Type B pancreatic cell (in vitro differentiated cells): ENCODE measurements at places on chromosomes 5 and 9. TPM values are rescaled to one million over a fixed set of nuclear protein-coding genes. Genes with fewer than 3 reads are reported as not detected.

DNA sequence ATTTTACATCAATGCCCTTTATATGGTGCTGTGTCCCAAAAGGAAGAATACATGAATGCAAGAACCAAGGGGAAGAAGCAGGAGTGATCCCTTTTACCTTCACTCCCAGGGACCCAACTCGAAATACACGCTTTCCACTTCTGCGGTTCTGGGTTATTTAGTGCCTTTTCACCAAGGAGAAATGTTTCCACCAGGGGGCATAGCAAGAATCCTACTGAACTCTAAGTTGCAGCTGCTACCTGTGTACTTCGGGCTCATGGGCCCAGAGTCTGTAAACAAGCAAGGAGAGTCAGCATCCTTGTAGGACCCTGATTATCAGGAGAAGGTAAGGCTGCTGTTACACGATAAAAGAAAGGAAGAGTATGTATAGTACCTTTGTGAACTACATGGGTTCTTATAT lies 45.7 kb downstream of the DPYSL3 start:
- H3K4me3 ChIP-seq: no peak overlapping the region
- peaks cover 8% of the 10 kb centered on the region for H3K27me3 ChIP-seq
- H3K27ac ChIP-seq: no peak overlapping the region
- H3K36me3 ChIP-seq: no peaks in the 10 kb centered on the region
- DNase-seq: no peak

DNA sequence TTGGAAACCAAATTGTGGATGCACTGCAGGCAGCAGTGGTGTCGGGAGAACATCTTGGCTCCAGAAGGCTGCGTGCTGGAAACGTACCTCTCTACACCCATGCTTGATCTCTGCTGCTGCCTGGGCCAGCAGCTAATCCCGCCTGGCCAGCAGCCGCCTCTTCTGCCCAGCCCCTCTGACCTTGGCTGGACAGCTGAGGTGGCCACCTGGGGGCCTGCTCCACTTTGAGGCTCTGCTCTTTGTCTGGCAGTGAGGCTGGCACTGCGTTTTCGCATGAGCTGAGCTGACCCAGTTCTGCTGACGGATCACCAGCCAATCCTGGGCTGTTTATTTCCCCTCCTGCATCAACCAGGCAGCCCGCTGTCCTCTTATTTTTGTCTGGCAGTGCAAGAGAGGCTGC lies 154.9 kb downstream of the TENT4A start:
- no peaks in the 10 kb centered on the region for H3K27me3 ChIP-seq
- no peak for DNase-seq
- H3K4me3 ChIP-seq: no peak overlapping the region
- H3K36me3 ChIP-seq: no peaks in the 10 kb centered on the region
- peaks cover 3% of the 10 kb centered on the region for H3K4me1 ChIP-seq

- no peak overlapping the region for H3K4me3 ChIP-seq
- no peak overlapping the region for H3K27ac ChIP-seq
- peaks cover 35% of the 10 kb centered on the region for H3K36me3 ChIP-seq
- no peak for DNase-seq
- peaks cover 22% of the 10 kb centered on the region for H3K4me1 ChIP-seq
Observed at GRCh38 chr5:96946381-96946780, 10.5 kb downstream of the LNPEP start.

- DNase-seq: no peak
- peaks cover 8% of the 10 kb centered on the region for H3K4me1 ChIP-seq
- no peak overlapping the region for H3K27ac ChIP-seq
- H3K36me3 ChIP-seq: peaks cover 5% of the 10 kb centered on the region
Observed at GRCh38 chr5:108753331-108753730, 5.6 kb downstream of the FER start.

Gene ANKS6
- total RNA-seq: 25.2 and 32.2 TPM in 2 replicates

DNA sequence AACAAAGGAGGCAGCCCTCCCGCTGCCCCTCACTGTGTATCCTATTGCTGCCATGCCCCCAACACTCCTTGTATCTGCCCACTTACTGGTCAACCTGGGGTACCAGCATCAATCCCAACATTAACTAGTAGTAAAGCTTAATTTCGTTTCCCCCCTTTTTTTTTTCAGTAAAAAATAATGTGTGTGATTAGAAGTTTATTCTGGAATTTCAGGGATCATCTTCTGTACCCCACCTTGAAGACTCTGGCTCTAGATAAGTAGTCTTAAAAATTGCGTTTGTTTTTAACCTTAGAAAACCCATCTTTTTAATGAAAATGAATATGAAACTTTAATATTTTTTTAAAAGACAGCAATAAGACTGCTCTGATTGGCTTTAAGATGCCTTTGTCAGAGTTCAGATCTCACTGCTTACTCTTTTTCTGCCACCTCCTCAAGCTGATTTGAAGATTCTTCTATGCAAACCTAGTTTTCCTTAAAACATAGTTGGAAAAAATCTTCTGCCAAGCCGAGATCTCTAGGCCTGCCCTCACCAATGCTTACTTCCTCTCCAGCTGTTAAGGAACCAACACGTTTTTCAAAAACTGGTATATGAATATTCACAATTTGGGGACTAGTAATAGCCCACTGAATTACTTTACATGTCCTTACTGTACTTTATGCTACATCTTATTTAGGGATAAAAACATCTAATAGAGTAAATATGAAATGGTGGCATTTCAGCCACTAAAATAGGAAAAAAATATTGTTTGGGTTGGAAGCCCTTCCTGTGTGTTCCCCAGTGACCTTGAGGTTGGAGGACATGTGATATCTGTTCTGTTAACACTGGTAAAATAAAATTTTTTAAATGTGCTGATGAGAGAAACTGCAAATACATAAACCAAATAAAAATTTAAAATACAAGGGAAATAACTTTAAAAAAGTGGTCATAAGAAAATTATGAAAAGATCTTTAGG lies 4.0 kb upstream of the RHOBTB3 start:
- H3K4me1 ChIP-seq: peaks cover 49% of the 10 kb centered on the region
- H3K27me3 ChIP-seq: no peaks in the 10 kb centered on the region
- H3K27ac ChIP-seq: peak overlapping the region; percentile 92
- no peak for DNase-seq
- H3K4me3 ChIP-seq: no peak overlapping the region

- H3K27ac ChIP-seq: no peak overlapping the region
- no peak for DNase-seq
- H3K27me3 ChIP-seq: peaks cover 7% of the 10 kb centered on the region
- H3K4me3 ChIP-seq: no peak overlapping the region
- H3K4me1 ChIP-seq: no peaks in the 10 kb centered on the region
- H3K36me3 ChIP-seq: no peaks in the 10 kb centered on the region
Observed at GRCh38 chr5:159386028-159386711, 55.9 kb upstream of the IL12B start.

GRCh38 chr9:129323376-129323998 lies 145.4 kb upstream of the IER5L start:
- no peak for DNase-seq
- H3K36me3 ChIP-seq: no peaks in the 10 kb centered on the region
- no peak overlapping the region for H3K4me3 ChIP-seq
- peaks cover 42% of the 10 kb centered on the region for H3K4me1 ChIP-seq
- peak overlapping the region; percentile 48 for H3K27ac ChIP-seq
- no peaks in the 10 kb centered on the region for H3K27me3 ChIP-seq

GRCh38 chr5:74103131-74104023 lies 477.4 kb downstream of the ARHGEF28 start:
- peaks cover 1% of the 10 kb centered on the region for H3K27me3 ChIP-seq
- no peak for DNase-seq
- no peak overlapping the region for H3K4me3 ChIP-seq
- H3K36me3 ChIP-seq: no peaks in the 10 kb centered on the region
- H3K4me1 ChIP-seq: peaks cover 10% of the 10 kb centered on the region

- no peak for DNase-seq
- no peak overlapping the region for H3K27ac ChIP-seq
- no peaks in the 10 kb centered on the region for H3K4me1 ChIP-seq
- H3K36me3 ChIP-seq: no peaks in the 10 kb centered on the region
Observed at GRCh38 chr9:74642376-74642775, 145.2 kb downstream of the RORB start.

DNA sequence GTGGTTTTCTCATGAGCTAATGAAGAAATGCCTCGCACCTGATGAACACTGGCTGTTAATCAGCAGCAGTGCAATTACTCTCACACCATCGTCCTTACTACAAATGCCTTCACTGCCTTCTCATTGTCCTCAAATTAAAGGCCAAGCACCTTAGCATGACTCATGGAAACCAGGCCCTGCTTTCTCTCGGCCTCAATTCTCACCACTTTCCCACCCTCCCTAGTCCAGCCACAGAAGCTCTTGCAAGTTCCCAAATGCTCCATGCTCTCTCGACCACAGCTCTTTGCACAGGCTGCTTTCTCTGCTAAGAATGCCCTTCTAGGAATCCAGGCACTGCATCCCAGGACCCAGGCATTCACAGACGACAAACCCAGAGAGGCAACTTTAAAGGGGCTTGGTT lies 94.6 kb upstream of the KLF4 start:
- H3K4me3 ChIP-seq: no peak overlapping the region
- H3K27ac ChIP-seq: no peak overlapping the region
- no peaks in the 10 kb centered on the region for H3K36me3 ChIP-seq
- DNase-seq: no peak

DNA sequence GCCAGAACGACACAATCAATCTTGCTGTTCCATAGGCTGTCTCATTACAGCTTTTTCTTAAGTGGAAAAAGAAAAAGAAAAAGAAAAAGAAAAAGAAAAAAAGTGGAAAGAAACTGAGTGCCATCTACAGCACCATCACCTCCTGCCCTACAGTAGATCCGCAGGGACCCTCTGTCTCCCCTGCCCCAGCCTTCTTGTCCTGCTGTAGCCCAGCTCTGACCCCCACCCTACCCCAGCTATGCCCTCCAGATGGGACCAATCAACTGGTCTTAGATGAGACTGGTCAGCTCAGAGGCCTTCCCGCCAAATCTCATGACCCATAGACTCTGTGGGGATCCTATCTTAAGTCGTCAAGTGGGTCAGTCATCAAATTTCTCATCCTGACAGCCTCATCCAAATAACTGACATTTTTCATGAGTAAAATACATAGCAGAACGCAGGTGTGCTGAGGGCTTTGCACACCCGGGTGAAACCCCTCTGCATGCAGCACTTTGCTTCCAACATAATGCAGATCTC lies 34.8 kb downstream of the TSPAN17 start:
- H3K36me3 ChIP-seq: no peaks in the 10 kb centered on the region
- H3K4me1 ChIP-seq: no peaks in the 10 kb centered on the region
- peaks cover 41% of the 10 kb centered on the region for H3K27me3 ChIP-seq
- H3K4me3 ChIP-seq: no peak overlapping the region
- no peak for DNase-seq

- no peak overlapping the region for H3K4me3 ChIP-seq
- DNase-seq: no peak
- peaks cover 11% of the 10 kb centered on the region for H3K27me3 ChIP-seq
- H3K36me3 ChIP-seq: no peaks in the 10 kb centered on the region
Observed at GRCh38 chr5:152364899-152365298, 40.2 kb downstream of the NMUR2 start.

Gene SPINK5
- 14.1 and 26.0 TPM in 2 replicates for total RNA-seq

DNA sequence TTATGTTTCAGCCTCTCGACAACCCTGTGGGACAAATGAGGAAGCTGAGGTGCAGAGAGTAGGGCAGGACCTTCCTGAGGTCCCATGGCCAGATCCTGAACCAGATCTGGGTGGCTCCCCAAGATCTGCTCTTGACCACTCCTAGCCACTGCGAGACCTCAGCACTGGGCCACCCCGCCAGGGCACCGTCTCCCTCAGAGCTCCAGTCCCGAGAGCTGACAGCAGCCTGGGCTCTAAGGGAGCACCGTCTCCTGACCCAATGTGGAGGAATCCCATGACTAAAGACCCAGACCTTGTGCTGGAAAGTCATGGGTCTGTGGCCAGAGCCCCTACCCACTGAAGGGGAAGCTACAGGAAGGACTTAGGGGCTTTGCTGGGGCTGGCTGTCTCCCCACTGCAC lies 4.5 kb upstream of the LMX1B start:
- H3K4me1 ChIP-seq: peaks cover 26% of the 10 kb centered on the region
- no peak overlapping the region for H3K4me3 ChIP-seq
- H3K27me3 ChIP-seq: peaks cover 54% of the 10 kb centered on the region
- no peak for DNase-seq

Gene PCDHGA6
- total RNA-seq: 0.41 and 0.86 TPM in 2 replicates

GRCh38 chr5:180109920-180110319 lies 38.4 kb upstream of the RNF130 start:
- DNase-seq: no peak
- H3K27me3 ChIP-seq: no peaks in the 10 kb centered on the region
- H3K36me3 ChIP-seq: no peaks in the 10 kb centered on the region
- no peak overlapping the region for H3K4me3 ChIP-seq
- no peak overlapping the region for H3K27ac ChIP-seq
